Inflammatory macrophage treated with lipopolysaccharide for 1 hour (primary cell): ENCODE measurements at places on chromosomes 7 and 10.
A peak's percentile ranks its signal among the peaks of the same experiment; 100 is the strongest.

DNA sequence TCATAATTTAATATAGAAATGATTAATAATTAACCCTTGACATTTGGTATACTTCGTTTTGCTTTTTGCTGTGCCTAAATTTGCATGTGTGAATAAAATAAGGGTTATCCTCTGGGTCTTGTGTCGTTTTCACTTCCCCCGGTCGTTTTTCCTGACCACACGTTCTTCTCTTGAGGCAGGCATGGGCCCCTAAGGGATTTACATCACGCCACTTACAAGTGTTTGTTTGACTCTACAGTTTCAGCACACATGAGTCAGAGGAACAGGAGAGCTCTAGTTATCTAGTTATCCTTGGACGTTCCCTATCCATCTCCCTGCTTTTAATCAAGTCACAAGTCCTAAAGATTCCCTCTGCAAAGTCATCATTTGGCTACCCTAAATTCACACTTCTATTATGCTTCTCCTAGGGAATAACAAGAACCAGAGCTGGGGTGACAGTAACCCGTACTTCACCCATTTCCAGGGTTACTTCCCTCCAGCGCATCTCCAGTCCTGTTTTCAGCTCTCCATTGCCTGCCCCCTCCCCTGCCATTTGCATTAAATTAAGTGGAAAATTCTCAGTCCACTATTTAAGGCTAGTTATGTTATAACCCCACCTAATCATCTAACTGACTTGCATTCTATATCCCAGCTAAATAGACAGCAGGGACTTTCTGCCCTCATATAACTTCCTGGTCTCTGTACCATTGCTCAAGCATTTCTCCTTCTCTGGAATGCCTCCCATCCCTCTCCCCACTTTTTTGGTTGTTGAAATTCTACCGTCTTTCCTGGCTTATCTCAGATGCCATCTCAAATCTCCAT lies 206.9 kb downstream of the PTEN start:
- DNase-seq: no peak

DNA sequence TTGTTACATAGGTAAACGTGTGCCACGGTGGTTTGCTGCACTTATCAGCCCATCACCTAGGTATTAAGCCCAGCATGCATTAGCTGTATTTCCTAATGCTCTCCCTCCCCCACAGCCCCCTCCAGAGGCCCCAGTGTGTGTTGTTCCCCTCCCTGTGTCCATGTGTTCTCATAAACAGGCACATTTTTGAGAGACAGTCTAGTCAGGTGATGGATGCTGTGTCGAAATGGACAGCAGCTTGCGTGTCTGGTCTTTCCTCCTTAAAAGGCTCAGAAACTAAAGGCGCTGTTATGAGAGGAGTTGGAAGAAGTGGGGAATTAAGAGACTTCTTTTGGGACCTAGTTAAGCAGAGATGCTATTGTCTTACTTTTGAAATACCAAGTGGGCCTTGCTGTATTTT lies 296.0 kb downstream of the BBS9 start:
- no peak for DNase-seq

DNA sequence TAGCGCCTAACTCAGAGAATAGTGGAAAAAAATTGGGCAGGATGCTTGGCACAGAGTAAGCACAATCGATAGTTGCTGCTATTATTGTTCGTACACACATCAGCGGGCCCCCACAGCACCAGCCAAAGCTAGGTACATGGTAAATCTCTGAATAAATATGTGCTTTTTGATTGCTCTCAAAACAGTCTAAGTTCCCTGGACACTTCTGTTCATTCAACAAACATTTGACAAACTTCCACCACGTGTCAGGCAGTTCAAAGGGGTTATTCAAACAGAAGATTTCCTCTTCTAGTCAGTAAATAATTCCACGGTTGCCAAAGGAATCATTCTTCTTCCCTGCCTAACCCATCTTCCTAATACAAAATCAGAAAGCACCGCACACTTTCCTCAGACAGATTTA lies 150.8 kb downstream of the DGKI start:
- DNase-seq: no peak

GRCh38 chr7:24820730-24821044 lies 63.4 kb upstream of the GSDME start:
- DNase-seq: no peak

GRCh38 chr7:159141167-159141566 lies 3.5 kb downstream of the VIPR2 start:
- DNase-seq: no peak

GRCh38 chr7:151900986-151901621 lies 24.2 kb upstream of the PRKAG2 start:
- DNase-seq: no peak

- DNase-seq: no peak
Observed at GRCh38 chr7:102914585-102914984, 1.8 kb downstream of the LRRC17 start.

DNA sequence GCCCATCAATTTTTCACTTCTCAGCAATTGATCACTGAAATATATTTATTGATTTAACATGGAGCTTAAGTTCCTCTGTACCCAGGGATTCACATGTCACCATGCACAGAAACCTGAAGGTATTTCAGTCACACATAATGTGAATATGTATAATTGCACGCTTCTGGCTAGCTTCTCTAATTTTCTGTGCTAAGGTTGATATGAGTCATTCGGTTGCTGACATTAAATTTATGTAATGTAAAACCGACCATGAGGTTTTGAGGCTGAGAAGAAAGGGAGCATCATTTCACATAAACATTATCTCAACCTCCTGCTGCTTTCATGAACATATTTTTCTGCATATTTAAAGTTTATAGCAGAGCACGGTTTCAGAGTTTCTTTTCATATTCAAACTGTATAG lies 381.0 kb upstream of the TPK1 start:
- no peak for DNase-seq

DNA sequence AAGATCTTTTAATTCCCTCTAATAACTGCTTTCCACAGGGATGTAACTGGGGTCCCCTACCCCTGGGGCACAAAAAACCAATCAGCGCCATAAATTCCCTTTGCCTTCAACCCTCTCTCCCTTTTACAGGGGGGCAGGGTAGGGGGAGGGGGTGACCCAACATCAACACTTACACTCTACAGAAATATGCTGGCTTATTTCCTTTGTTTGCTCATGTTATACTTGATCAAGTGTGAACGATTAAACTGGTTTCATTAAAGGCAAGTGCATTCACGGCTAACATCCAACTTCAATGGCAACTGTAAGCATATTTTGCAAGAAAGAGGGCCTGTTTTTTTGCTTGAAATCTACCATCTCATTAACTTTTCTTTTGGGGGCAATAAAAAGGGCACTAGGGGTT lies 2.9 kb downstream of the CTBP2 start:
- DNase-seq: no peak

- no peak for DNase-seq
Observed at GRCh38 chr7:47621979-47622561, 40.2 kb upstream of the TNS3 start.

DNA sequence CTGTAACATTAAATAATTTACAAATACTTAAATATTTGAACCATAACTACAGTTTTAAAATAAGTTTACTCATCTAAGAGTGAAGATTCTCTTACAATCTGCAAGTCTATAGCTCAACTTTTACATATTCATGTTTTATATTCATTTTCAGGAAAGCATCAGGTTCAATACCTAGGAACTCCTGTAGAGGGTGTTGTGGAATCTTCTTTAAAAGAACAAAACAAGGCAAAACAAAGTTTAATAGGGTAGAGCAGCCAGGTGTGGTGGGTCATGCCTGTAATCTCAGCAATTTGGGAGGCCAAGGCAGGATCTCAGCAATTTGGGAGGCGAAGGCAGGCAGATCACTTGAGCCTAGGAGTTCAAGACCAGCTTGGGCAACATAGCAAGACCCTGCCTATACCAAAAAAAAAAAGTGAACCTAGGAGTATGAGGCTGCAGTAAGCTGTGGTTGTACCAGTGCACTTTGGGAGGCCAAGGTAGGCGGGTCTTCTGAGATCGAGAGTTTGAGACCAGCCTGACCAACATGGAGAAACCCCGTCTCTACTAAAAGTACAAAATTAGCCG lies 45.1 kb downstream of the ST8SIA6 start:
- no peak for DNase-seq

DNA sequence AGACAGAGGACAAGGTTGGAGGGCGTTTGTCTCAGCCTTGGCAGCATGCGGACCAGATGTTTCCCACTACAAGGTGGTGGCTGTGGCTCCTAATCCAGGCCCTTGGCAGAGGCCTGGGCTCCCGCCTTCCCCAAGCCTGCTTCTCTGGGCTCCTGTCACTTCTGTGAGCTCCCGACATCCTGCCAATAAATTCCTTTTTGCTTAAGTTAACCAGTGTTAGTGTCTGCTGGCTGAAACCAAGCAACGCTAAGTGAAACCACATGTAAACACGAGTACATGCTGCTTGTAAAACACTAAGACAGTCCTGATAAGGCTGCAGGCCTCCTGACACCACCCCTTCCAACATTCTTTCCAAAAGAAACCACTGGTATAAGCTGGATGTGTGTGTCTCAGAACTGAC lies 263.6 kb upstream of the ZMIZ1 start:
- DNase-seq: no peak

GRCh38 chr7:121140790-121141189 lies 152.3 kb downstream of the CPED1 start:
- DNase-seq: no peak

- no peak for DNase-seq
Observed at GRCh38 chr10:123021517-123021916, 12.7 kb downstream of the ACADSB start.

GRCh38 chr10:48464121-48464870 lies 140.6 kb downstream of the ARHGAP22 start:
- DNase-seq: no peak

DNA sequence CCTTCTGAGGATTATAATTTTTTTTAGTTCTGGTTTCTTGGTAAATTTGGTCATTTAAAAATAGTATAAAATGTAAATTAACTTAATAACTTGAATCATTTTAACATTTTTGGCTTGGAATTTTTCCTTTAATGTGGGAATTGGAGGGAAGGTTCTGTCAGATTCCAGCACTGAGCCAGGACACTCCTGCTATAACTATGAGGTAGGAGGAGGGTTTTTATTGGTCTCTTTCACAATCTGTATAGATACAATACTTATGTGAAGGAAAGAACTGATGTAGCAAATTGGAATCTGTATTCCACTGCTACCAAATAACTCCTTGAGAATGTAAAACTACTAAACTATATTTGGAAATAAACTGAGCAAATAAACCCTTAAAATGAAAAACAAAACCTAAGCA lies 3.2 kb downstream of the PRKG1 start:
- DNase-seq: no peak

- no peak for DNase-seq
Observed at GRCh38 chr7:124747072-124747471, 18.5 kb downstream of the GPR37 start.

DNA sequence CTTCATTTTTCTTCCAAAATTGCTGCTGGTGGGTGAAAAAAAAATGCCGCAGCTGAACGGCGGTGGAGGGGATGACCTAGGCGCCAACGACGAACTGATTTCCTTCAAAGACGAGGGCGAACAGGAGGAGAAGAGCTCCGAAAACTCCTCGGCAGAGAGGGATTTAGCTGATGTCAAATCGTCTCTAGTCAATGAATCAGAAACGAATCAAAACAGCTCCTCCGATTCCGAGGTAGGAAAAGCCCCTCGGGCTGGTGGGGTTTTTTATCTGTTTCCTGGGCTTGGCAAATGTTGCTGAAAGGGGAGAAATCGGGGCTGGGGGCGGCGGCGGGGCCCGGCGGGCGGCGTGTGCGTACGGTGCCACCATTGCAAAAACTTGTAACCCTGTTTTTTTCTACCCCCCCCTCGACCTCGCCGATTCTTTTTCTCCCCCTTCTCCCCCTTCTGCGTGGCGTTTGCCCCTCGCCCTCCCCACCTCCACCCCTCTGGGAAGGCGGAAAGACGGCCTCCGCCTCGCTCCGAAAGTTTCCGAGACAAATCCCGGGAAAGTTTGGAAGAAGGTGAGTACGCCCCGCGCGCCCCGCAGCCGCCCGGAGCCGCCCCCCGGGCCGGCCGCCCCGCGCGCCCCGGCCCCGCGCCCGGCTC lies 789 bp downstream of the TCF7L2 start:
- peak; percentile 58 for DNase-seq

- peak; percentile 66 for DNase-seq
Observed at GRCh38 chr10:3773460-3774017, 11.5 kb downstream of the KLF6 start.

- no peak for DNase-seq
Observed at GRCh38 chr10:89981891-89982290, 280.5 kb downstream of the KIF20B start.

DNA sequence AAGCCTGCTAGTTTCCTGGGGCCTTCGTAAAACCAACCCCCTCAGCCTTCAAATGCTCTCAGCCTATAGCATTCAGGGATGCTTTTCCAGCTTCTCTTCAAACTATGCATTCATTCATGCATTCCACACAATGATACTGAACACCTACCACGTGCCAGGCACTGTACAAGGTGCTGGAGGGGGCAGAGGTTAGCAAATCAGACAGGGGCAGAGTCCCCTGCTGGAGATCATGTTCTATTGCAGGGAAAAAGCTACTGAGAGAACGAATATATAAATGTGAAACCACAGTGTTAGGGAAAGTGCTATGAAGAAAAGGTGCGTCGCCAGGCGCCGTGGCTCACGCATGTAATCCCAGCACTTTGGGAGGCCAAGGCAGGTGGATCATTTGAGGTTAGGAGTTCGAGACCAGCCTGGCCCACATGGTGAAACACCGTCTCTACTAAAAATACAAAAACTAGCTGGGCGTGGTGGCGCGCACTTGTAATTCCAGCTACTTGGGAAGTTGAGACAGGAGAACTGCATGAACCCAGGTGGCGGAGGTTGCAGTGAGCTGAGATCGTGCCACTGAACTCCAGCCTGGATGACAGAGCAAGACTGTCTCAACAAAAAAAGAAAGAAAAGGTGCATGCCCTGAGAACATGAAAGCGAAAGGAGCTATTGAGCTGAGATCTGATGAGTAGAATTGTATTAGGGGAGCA lies 64.6 kb upstream of the CALN1 start:
- no peak for DNase-seq

- no peak for DNase-seq
Observed at GRCh38 chr10:17076626-17077345, 52.8 kb downstream of the CUBN start.

DNA sequence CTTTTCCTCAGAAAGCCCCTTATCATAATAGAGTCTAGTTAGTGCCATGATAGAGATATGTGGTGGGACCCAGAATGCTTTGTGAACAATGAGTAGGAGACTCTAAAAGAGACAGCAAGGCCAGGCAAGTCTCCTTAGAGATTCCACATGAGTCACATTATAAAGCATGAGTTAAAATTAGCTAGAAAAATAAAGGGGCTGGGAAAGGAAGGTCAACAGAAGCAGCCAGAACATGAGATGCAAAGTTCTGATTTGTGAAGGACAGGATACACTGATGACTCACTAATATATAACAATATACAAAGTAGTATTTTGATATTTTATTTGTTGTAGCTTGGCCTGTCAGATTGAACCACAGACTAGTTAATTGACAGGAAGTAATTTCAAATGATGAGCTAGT lies 25.3 kb upstream of the SNX13 start:
- DNase-seq: no peak

- no peak for DNase-seq
Observed at GRCh38 chr7:68321776-68322496, 1276.3 kb upstream of the AUTS2 start.

DNA sequence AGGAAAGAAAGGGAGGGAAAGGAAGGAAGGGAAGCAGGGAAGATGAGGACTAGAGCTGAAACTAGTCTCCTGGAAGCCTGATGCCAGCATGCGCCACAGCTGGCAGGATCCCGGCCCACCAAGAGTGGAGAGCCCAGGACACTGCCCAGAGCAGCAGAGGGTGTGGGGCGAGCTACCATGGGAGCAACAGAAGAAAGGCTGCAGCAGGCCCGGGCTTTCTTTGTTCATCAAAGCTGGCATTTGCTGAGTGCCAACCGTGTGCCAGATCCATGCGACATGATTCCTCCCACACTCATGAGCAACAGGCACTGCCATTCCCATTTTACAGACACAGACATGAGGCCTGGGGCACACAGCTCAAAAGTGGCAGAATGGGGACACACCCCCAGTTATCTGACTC lies 68.9 kb downstream of the FAM53B start:
- no peak for DNase-seq
